ENCODE measurements at places on chromosomes 7 and 10.
A peak's percentile ranks its signal among the peaks of the same experiment; 100 is the strongest.

DNA sequence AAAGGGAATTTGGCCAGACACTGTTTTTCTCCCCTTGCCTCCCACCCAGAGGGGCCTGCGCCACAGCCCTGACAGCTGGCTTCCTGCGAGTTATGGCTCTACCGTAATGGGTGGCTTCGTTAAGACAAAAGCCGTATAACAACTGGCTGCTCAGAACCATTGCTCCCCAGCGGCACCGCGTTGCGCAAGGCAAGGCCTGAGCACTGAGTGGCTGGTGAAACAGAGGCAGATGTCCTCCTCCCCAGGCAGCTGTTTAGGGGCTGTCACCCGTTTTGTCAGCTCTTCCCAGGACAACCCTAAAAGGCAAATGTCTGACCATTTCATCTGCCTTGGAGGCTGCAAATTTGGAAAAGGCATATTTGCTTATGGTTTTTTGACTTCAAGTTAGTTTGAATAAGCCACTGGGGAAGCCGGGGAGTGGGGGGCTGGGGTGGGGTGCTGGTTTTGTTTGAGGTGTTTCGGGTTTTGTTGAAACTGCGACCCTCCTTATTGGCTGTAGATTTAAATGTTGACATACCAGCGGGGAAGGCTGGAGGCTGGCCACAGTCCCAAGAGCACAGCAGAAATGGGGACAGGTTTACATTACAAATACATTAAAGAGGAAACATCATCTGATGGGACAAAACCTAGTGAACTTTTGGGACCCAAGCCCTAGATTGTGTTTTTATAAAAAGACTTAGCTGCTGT, 681 bp upstream of the SPOCK2 start:
- no peak for DNase-seq

DNA sequence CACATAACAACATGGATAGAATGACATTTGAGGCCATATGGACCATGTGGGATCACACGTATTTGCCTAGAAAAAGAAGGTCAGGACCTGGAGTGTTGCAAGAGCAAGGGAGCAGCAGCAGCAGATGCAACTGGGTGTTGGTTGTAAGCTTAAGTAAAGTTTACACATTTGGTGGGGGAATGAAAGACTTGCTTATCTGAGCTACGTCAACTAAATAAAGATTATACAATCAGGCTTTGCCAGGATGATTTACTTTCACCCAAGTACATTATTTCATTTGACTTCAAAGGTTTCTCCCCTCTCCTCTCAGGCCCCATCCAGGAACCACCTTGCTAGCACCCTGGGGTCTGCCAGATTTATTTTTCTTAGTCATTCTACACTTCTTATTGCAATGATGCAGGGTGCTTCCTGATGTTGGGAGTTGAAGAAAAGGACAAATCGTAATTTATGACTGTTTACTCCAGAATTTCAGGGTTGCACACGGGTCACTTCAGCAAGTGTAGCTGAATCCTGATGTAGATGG, 591.9 kb upstream of the IGFBP3 start:
- no peak for DNase-seq

DNA sequence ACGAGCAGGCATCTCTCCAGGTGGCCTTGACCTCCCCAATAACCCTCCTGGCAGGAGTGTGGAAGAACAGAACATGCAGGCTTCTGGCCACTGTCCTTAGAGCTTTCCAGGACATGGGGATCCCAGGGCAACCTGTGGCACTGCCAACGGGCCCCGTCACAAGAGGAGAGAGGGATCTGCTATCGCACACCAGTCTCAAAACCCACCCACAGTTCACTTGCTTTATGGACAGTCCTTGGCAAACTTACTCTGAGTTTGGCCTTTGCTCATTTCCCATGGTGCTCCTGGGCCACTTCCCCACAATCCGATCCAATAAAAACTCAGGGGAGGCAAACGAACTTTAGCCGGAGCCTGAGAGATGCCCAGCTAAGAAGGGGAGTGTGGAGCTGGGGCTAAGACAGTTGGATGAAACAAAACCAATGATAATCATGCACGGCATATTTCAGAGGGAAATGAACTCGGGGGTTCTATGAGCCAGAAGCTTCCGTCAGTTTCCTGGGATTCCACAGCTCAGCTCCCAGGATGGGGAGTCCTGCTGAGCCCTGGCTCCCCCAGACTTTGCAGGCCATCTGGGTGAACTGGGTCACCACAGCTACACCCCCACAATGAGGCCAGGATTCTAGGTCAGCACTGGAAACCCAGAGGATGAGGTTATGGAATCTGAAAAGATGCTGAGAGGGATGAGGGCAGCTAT, 158.4 kb downstream of the NEURL1 start:
- no peak for DNase-seq

GRCh38 chr10:3067859-3068179, 471 bp downstream of the PFKP start:
- no peak for DNase-seq

- DNase-seq, result no peak
These were observed 67.1 kb downstream of the PIP4K2A start for GRCh38 chr10:22647244-22647643.

GRCh38 chr7:141366091-141366621, 185.1 kb upstream of the AGK start:
- DNase-seq, result no peak

- no peak for DNase-seq
These were observed 45.5 kb downstream of the THNSL1 start for GRCh38 chr10:25061711-25062449.

DNA sequence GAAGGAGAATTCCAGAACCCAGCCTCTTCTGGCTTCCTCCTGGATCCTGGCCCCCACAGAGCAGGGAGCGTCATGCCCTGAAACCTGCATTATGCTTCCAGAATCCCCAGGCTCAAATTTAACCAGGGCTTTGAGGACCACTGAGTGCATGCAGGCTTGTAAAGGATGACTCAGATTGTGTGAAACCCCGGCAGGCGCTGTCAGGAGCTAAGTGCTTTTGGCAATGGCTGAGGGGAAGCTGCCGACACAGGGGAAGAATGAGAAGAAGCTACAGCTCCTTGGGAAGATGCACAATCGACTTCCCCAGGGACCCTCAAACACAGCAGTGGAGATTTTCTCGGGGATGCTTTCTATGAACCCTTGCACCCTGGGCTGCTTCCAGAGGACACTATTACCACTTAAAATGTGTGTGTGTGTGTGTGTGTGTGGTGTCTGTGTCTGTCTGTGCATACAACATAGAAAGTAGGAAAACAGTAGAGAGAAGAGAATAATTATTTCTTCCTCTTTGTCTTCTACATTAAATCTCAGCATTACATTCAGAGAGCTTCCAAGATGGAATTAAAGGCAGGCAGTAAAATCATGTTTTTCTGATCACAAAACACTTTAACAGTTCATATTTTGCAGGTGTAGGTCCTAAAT, 183.5 kb upstream of the INHBA start:
- DNase-seq, result no peak

GRCh38 chr10:32384171-32384570, 37.2 kb upstream of the EPC1 start:
- DNase-seq, result no peak

DNA sequence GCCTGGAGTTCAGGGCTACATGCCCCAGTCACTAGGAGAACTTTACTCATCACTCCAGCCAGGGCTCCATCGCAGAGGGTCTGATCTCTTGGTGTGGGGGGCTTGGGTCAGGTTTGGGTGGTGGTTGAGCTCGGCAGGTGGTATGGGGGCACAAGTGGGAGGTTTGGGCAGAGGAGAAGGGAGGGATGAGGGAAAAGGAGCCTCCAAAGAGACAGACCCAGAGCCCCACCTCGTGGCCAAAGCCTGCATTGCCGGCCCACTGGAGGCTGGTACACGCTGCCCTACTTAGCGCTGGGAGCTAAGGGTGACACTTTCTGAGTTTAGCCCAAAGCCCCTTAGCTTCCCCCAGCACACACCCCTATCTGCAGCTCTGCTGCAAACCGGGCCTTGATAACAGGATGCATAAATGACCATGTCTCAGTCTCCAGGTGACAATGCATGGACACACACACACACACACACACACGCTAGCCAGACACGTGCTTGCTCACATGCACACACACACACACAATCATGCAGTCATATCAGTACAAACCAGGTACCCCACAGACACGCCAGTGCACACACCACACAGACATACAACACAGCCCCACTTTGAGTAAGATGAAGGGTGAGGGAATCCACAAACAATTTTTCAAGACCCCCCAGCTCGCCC, 14.7 kb downstream of the LZTS2 start:
- peak; percentile 69 for DNase-seq

DNA sequence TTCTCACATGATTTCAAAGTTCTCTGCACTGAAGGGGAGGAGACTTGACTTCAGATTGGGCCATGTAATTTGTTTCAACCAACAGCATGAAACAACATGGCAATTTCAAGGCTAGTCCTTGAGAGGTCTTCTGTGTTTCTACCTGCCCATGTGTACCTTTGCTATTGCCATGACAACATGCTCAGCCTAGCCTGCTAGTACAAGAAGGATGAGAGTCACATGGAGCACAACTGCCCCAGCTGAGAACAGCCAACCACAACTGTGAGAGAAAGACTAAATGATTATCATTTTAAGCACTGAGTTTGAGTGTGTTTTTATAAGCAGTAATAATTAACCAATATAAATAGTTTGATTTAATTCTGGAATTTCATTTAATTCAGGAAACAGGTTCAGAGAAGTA, 41.9 kb downstream of the ANKMY2 start:
- no peak for DNase-seq

DNA sequence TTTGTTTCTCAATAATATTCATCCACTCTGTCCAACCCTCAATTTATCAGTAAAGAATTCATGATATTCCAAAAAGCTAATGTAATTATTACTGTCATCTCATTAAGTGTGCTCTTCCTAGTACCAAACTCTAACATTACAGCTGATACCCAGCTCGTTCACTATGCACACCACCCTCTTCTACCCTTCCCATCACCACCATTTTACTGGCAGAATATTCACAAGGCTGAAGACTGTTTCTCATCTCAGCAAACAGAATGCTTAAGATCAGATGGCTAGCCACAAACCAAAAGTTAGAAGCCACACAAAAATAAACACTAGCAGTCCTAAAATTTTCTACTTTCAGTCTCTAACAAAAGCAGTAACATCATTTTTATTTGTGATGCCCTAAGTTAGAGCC, 121.5 kb downstream of the SRPK2 start:
- DNase-seq, result no peak

DNA sequence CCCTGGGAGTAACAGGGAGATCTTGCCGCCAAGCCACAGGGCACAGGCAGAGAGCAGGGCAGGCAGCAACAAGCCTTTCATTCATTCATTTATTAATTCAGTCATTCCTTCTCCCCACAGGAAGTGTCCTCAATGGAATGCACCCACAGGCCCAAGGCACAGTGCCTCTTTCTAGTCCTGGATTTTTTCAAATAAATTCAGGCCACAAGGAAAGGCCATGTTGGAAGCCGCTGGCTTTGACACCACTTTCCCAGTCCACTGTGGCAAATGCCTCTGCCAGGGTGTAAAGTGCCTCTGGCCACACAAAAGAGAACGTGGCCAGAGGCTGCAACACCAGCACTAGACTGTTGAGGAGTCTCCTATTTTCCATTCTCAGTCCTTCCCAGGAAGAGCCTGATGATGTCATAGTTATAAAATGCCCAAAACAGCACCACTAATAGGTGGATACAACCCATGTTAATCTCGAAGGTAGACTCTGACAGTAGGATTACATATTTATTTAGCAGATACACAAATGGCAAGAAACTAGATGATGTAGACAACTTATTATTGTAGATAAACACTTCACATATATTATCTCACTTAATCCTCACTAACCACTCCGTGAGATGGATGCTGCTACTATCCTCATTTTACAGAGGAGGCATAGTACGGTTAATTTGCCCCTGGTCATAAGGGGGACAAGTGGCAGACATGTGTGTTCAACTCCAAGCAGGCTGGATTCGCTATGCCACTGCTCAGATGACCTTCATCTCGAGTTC, 5.5 kb downstream of the JAZF1 start:
- DNase-seq, result no peak

DNA sequence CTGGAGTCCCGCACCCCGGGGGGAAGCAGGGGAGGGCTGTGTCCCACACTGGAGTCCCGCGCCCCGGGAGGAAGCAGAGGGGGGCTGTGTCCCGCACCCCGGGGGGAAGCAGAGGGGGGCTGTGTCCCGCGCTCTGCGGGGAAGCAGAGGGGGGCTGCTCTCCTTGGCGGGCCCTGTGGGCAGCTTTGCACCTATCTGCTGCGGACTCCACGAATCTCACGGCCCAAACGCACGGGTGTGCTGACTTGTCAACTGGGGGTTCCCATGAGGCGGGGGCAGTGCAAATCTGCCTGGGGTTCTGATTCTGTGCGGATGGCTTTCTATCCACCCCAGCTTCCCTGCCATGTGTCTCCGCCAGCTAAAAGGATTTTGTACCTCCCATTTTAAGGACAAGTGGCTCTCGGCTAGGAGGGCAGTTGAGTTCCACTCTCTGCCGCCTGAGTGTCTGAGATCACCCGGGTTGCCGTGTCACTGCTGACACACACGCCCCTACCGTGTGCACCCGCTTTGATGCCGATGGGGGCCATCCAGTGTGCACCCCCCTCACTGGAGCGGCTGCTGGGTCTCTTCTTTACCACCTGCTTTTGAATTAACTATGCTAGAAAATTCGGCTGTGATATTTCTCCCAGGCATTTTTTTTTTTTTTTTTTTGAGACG, 20.5 kb downstream of the GPER1 start:
- no peak for DNase-seq

DNA sequence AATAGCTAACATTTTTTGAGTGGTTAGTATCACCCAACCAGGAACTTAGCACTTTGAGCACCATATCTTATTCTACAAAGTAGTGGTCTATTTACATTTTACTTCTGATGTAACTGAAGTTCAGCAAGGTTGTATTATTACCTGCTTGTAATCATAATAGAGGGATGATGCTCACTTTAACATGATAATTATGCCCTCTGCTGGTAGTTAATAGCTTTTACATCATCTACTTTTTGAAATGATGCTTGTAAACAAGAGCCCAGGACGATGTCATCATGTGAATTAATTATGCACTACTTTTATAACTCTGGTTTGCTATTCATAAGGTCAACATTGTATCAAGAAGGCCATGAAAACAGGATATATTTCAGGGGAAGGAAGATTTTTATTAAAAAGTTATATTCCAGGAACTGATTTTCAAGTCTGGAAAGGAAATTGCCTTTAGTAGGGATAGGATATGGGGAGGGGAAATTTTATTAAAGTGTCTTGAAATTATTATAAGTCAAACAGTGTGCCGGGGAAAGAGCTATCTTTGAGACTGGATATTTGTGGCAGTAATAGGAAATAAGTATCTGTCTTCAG, 80.3 kb upstream of the SCIN start:
- DNase-seq, result no peak

GRCh38 chr7:22867003-22867402, 44.4 kb upstream of the TOMM7 start:
- no peak for DNase-seq

GRCh38 chr7:135756191-135756590, 7.6 kb upstream of the FAM180A start:
- DNase-seq, result no peak

- DNase-seq, result no peak
These were observed 8.4 kb downstream of the LAMB1 start for GRCh38 chr7:107994421-107995030.

- DNase-seq, result no peak
These were observed 482.1 kb downstream of the IPMK start for GRCh38 chr10:57785546-57785945.
